ENCODE measurements at places on chromosomes 6 and 20.

- no peak for DNase-seq
These were observed 35.8 kb upstream of the TMEM14A start for GRCh38 chr6:52635049-52635577.

DNA sequence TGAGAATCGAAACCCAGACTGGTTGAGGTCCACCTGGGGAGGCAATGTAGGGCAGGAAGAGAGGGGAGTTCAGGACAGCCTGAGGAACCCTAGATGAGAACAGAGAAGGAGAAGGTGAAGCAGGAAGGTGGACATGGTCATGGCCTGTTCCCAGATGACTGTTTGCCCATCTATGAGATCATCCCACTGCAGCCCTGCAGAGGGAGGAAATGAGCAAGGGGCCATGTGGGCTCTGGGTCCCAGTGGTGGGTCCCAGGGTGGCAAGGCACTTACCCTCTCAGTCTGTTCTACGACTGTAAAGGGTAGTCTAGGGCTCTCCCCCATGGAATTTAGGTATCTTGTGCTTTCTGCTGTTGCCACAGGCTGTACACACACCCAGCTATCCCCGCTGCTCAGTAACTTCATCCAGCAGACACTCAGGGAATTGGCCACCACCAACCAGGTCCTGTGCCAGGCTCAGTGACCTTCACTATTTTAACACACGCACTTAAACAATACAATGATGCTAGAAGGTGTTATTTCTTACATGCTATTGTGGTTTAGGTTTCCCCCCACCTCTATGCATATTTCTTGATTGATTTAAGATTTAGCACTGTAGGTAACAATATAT is 89.8 kb downstream of the TOX2 start:
- DNase-seq: no peak

DNA sequence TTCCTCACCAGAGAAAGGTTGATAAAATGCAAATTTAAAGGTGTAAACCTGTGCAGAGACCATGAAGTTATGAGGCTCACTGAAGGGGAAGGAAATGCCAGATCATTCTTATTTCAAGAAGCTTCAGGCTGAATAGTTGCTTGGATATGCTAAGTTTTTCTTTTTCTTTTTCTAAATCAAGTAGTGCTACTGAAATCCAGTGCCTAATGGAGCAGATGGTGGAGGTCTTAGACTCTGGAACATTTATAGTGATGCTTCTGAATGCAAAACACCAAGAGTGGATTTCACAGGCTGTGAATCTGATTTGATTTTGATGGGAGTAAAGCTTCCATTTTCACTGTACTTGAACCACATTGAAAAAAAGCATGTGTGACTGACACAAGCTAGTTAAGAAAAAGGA is 151.2 kb upstream of the BEND3 start:
- no peak for DNase-seq

GRCh38 chr6:156645097-156645496 is 132.1 kb upstream of the ARID1B start:
- no peak for DNase-seq

DNA sequence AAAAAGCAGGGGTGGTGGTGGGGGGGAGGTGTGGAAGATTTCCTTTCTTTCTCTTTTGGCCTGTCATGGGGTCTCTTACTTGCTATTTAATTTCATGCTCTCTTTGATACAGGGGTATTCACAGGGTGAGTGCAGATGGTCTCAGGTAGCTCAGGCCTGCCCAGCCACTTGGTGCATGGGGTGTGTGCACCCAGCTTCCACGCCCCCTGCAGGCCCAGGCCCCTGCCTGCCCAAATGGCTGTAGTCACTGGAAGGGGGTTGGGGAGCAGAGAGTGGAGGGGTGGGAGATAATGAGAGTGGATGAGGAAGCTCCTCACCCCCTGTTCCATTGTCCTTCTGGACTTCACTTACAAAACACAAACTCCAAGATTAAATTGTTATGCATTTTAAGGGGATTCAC is 133.6 kb upstream of the SGK1 start:
- DNase-seq: no peak

DNA sequence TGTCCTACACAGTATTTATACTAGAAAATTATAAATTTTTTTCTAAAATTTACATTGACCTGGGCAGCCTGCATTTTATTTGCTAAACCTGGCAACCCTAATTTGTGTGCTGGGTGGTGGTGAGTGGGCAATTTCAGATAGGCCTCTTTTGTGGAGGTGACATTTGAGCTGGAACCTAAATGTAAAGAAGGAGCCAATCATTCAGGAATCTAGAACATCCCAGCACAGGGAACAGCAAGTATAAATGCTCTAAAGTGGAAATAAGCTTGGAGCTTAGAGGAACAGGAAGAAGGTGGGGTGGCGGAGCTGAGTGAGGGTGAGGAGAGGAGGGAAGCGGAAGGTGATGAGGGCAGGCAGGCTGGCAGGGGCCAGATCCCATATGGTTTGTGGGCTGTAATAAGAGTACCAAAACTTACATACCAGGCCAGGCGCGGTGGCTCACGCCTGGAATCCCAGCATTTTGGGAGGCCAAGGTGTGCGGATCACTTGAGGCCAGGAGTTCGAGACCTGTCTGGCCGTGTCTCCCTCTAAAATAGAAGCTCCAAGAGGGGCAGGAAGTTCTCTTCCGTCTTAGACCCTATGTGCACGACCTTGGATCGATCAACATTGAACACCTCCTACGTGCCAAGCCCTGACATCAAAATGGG is 549 bp upstream of the CSE1L start:
- no peak for DNase-seq

- no peak for DNase-seq
These were observed 297.3 kb upstream of the IRAK1BP1 start for GRCh38 chr6:78570044-78570443.

GRCh38 chr20:49896204-49896603 is 19.1 kb downstream of the SPATA2 start:
- no peak for DNase-seq

DNA sequence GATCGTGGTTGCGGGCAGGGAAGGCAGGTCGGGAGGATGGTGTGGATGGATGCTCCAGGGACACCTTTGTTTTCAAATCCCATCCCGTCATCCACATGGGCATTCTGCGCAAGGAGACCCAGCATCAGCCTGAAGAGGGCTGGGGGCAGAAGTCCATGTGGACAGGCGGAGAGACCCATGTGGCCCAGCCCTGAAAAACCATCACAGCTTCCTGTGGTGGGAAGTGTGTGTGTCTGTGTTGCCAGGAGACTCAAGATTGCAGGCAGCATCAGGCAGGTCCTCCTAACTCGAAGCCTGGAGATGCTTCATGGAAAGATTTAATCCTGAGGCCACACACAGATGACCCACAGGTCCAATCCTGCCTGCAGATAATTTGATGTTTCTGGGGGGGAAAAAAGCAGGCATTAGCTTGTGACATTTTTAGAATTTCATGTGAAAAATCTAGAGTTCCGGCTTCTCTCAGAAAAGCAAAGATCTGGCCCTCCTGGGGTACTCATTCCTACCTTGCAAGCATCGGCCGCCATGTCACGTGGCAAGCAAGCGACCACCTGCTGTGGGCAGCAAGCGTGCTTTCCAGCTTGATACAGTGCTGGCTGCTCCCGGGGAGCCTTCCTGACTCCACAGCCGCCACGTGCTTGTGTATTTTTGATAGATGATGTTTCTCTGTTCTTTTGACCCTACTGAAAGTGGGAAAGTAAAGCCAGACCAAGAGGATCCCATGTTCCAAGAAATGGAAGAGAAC is 25.8 kb downstream of the BCAS4 start:
- DNase-seq: no peak

DNA sequence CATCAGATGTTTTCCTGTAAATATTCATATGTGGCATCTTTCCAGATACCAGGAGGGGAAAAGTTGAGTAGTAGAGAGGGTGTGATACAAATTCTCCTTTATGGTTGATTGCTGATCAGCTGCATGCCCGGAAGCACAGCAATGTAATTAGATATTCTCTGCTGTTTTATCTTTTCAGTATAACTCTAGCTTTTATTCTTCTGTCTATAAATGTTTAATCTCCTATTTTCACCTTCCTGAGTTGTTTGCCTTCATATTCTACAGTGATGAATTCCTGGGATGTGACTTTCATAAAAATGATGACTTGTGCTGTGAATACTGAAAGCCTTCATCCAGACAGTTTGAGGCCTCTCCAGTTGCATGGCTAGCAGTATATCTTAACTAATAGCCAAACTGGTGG is 53.7 kb downstream of the SH3BGRL2 start:
- DNase-seq: no peak

DNA sequence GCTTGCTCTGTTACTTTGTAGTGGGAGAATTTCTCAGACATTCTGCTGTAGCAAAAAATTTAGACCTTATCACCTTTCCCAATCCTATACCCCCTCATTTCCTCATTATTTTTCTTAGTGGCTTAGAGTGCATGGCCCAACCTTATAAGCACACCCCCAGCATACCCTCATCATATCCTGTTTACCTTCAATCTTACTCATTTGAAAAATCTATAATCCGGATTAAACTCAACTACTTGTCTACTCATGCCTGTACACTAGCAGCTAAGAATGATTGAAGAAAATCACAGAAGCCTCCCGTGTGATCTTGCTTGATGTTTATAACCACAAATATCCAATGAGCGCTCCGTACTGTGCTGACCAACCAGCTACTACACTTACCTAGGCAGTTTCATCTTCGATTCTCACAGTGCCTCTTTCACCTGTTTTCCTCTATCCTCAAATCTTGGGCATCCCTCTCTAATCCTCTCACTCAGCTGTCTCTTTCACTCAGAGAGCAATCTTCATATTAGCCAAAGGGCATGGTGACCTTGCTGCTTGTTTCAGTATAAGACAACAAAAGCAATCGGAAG is 36.6 kb downstream of the AIG1 start:
- no peak for DNase-seq
